Hippocampal formation (tissue), 2 donors: ENCODE measurements at places on chromosomes 13 and 19.
A peak's percentile ranks its signal among the peaks of the same experiment; 100 is the strongest.

DNA sequence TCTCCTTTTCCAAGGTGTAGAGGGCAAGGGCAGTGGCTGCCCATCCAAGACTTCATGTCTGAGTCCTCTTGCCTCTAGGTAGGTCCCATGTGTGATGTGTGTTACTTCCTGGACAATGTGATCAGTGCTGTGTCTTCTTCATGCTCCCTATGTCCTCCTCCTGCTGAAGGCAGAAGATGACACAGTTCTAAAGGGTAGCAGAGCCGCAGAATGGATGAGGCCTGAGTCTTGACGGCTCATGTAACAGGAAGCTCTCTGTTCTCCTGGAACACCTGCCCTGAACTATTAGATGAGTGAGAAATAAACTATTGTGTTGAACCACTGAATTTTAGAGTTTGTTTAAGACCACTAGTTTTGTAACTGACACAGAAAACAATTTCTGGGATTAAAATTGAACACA is 165.9 kb downstream of the NDFIP2 start:
- DNase-seq: no peak

DNA sequence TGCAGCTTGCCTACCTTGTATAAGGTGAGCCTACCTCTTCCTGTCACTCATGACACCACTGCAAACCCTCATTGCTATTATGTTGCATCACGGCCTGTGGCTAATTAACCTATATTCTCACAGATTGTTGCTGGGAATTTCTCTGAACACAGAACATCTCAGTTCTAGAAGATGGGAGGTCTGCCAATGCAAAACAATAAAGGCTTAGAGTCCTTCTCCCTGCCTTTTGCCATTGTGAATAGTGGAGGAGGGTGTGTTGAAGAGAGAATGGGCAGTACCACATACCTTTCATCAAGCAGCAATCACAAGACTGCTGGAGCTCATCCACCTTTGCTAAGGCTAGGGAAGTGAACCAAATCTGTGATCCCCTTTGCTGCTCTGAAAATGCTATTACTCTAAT is 34.4 kb downstream of the WDFY2 start:
- DNase-seq: peak; percentile 90

DNA sequence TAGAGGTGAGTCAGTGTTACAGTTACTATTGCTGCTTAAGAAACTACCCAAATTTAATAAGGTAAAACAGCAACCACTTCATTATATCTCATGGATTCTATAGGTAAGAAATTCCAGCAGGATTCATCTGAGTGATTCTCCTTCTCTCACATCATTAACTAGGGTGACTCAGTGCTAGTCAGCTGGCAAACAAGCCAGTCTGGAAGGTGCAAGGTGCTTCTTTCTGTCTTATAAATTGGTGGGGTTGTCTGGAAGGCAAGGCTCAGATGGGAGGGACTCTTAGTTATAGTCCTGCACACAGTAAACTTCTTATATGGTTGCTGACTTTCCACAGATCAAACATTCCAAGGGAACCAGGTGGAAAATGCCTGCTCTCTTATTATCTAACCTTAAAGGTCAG is 484.5 kb downstream of the GPC5 start:
- no peak for DNase-seq

DNA sequence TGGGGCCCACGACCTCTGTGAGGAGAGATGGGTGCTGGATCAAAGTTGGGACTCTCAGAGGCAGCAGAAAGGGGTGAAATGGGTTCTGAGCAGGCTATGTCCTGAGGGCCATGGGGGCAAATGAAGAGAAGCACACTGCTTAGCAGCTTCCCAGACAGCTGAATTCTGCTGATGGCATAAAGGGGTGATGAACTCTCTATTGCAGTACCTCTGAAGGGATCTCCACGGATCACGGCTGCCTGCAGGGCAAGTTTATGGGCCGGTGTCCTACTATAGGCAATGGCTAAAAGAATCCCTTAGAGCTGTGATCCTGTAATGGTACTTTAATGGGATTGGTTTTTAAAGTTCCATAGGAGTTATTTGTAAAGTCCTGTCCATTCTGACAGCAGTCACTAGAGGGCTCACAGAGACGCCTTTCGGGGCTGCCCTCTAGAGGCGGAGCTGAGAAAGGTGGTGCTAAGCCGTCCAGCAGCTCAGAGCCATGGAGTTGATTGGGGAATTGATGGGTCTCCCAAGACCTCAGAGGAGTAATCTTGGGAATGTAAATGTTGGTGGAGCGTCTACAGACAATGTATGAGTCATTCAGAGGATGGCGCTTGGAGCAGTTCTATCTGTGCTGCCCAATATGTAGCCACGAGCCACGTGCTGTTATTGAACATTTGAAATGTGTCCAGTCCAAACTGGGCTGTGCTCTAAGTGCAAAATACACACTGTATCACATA is 287.3 kb downstream of the COG6 start:
- peak; percentile 36 for DNase-seq

DNA sequence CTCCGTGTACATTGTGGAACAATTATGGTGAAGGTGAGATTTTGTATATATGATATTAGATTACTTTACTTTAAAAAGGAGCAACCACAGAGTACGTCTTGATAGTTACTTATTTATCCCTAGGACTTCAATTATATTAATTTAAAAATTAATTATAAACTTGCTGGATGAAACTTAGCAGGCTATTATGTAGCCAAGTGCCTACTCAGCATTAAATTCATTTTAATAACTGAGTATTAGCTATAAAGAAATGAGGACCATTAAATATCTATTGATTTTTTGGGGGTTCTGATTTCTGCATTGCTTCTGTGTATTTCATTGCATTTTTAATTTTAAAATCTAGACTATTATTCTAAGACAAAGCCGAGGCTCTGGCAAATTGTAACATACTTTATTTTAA is 109.4 kb downstream of the HS6ST3 start:
- DNase-seq: no peak

DNA sequence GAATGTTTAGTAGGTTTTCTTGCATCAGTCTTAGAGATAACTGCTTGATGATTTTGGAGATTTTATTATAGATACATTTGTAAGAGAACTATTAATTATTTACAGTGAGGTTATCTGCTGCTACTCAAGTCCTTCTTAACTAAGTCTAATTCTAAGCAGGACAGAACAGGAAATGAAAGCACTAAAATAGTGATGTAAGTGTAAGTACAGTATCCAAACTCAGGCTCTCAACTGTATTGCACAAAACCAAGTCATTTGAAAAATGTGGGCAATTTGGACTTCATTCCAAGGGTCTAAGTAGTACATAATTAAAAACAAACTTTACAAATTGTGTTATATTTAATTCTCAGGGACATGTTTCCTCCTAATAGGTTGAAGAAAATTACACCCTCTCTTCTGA is 417.1 kb downstream of the ITGBL1 start:
- no peak for DNase-seq

- DNase-seq: no peak
These were observed 44.8 kb upstream of the ALOX5AP start for GRCh38 chr13:30690282-30691188.

DNA sequence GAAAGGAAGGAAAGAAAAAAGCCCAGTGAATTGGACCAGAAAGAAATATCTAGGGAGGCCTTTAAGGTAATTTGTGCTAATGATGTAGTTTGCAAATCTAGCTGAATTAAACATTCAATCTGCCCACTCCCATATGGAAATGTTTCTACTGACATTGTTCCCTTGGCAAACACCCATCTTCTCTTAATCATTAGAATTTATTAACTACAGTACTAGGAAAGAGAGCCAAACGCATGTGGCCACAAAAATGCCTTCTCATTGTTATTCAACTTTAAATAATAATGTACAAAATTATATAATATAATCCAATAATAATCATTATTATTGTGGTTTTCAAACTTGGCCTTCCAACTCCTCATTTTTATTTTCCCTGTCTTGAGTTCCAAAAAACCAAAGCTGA is 234.7 kb downstream of the NHLRC3 start:
- DNase-seq: no peak

- DNase-seq: no peak
These were observed 108.2 kb downstream of the EDNRB start for GRCh38 chr13:77810430-77810829.

GRCh38 chr13:86298725-86299124 is 499.5 kb upstream of the SLITRK6 start:
- DNase-seq: no peak
